ENCODE measurements at places on chromosomes 6 and 20.

DNA sequence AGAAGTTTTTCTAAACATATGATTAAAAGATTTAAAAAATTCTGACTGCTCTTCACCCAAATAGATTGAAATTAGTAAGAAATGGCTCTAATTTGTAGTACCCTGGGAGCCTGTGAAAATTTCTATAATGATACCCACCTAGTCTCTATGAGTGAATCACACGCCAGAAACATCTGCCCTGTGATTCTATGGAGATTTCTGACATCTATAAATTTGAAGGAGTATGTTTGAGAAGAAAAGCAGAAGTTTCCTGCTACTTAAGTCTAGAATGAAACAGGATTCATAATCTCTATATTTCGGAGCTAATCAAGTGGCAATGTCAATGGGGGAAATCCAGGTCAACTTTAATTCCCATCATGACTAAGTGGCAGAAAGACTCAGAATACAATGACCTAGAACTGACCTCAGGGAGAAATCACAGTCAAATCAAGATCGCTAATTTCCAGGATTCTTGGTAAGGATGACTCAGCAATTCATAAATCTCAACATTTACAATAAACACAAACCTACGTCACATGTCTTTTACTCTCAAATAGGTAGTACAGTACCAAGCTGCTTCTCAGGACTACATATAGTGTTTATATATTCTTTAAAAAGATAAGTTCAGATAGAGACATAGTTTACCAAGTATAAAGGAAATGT, 186.2 kb upstream of the TNFAIP3 start:
- no peak for DNase-seq

- DNase-seq = no peak
Observed at GRCh38 chr6:112106562-112106961, 19.2 kb downstream of the FAM229B start.

GRCh38 chr6:4916954-4917561, 86.8 kb downstream of the RPP40 start:
- no peak for DNase-seq

- DNase-seq = no peak
Observed at GRCh38 chr20:14617123-14617522, 279.7 kb upstream of the FLRT3 start.

GRCh38 chr20:62549499-62550086, 73.8 kb upstream of the GATA5 start:
- DNase-seq = no peak

DNA sequence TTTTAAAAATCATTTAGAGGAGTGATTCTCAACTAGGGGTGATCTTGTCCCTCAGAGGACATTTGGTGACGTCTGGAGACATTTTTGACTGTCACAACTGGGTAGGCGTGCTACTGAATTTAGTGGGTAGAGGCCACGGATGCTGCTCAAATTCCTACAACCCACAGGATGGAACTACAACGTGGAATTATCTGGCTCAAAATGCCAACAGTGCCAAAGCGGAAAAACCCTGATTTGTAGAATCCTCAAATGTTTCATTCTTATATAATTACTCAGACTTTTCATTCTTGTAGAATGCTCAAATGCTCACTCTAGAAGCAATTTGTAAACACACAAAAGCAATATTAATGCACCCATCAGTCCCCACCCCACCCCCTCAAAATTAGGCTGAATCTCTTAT, 229.8 kb downstream of the ZMYND8 start:
- no peak for DNase-seq

DNA sequence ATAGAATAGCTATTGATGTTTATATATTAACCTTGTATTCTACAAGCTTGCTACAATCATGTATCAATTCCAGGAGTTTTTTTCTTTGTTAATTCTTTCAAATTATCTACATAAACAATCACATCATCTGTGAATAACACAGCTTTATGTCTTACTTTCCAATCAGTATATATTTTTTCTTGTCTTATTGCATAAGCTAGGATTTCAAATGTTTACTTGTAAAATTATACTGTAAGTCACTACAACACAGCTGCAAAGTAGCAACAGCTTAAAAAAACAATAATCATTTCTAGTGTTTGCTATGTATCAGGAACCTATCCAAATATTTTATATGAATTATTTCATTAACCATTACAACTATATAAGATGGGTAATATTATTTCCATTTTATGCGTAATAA, 270.4 kb downstream of the KIF16B start:
- no peak for DNase-seq

- no peak for DNase-seq
Observed at GRCh38 chr6:55617272-55617671, 38.3 kb upstream of the HMGCLL1 start.

DNA sequence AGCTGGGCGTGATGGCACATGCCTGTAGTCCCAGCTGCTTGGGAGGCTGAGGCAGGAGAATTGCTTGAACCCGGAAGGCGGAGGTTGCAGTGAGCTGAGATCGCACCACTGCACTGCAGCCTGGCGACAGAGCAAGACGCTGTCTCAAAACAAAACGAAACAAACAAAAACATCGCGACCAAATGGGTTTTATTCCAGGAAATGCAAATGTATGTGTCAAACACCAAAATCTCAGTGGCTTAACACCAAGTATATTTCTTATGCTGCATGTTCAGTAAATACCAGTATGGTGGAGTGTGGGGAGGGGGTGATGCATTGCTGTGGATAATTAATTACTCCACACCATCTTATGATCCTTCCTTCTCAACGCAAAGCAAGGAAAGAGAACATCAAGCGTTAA, 28.1 kb downstream of the ACTR5 start:
- DNase-seq = no peak

GRCh38 chr6:107555449-107555848, 65.5 kb downstream of the SOBP start:
- DNase-seq = no peak

DNA sequence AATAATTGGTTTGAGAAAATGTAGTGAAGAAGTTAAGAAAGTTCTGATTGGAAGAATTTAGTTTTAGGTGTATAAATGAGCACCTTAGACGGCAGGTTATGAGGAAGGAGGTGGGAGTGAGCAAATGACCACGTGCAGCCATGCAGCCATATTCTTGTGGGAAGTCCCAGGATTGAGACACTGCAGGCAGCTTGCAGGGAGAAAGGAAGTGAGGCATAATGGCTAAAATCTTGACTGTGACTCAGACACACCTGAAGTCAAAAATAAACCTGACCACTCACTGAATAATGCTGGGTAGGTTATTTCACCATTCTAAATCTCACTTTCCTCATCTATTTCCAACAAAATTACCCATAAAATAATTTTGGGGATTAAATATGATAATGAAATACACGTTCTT, 16.6 kb downstream of the DSE start:
- DNase-seq = no peak

DNA sequence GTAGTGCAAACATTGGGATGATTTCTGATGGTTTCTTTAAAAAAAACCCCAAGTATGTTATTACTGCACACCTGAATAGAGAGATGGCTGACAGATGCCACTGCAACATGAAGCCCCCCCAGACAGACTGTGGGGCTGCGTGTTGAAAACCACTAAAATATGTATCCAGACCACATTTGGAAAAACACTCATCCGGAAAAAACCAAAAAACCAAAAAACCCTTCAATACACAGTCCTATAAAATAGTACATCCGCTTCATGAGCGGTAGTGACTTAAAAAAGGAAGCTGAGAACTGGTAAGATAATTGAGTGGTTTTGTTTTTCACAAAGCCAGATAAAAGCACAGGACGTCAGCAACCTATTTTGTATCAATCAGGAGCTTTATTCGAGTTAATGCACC, 47.1 kb upstream of the EDN3 start:
- no peak for DNase-seq

- no peak for DNase-seq
Observed at GRCh38 chr6:147977851-147978465, 364.7 kb upstream of the SASH1 start.

DNA sequence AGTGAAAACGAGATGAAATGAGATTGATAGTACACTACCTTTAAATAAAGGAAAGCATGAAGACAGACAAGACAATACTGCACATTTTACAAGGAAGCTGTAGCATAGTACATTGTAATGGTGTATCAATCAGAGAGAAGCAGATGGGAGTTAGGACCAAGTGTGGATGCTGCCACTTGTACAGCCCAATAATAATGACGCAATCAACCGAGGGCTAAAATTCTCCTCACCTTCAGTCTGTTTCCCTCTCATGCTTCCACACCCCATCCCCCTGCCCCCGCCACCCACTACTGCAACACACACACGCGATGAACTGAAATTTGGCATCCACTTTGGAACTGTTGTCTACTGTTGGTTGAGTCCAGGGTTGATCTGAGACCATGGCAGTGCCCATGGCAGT, 12.4 kb upstream of the HDGFL1 start:
- DNase-seq = no peak

GRCh38 chr6:108395297-108395696, 100.4 kb downstream of the AFG1L start:
- DNase-seq = no peak

DNA sequence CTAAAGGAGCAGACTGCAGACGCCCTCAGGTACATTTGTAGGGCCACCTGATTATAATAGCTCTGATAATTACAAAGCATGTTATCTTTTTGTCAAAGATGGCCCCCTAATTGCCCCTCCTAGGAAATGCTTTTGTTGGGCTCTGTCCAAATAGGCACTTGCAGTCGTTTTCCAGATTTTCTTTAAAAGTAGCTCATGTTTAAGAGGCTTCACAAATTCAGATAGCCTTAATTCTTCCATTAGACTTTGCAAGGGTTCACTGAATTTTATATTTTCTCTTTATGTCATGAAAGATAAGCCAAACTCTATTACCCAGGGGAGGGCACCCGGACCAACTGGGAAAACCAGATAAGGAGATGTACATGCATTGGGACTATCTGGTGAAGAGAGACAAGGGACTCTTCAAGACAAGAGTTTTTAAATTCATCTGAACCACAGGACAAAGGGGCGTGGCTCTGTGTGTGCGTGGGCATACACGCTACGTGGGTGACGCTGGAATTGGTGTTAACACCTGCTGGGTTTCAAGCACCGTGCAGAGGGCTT, 95.6 kb downstream of the TOX2 start:
- no peak for DNase-seq

DNA sequence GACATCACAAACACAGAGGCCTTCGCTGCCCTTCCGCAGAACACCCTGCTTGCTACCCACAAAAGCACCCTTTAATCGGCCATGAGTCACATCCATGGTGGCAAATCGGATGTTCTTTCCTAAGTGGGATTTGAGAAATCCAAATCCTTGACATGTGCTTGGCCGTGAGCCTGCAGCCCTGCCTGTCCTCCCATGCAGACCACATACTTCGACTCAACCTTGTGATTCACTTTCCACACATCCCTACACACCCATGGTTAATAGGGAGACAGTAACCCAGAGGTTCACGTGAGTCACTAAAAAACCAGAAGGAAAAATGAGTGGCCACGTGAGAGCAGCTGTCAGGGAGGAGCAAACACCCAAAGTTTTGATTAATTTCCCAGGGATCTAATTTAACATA, 19.4 kb downstream of the RAMACL start:
- no peak for DNase-seq

DNA sequence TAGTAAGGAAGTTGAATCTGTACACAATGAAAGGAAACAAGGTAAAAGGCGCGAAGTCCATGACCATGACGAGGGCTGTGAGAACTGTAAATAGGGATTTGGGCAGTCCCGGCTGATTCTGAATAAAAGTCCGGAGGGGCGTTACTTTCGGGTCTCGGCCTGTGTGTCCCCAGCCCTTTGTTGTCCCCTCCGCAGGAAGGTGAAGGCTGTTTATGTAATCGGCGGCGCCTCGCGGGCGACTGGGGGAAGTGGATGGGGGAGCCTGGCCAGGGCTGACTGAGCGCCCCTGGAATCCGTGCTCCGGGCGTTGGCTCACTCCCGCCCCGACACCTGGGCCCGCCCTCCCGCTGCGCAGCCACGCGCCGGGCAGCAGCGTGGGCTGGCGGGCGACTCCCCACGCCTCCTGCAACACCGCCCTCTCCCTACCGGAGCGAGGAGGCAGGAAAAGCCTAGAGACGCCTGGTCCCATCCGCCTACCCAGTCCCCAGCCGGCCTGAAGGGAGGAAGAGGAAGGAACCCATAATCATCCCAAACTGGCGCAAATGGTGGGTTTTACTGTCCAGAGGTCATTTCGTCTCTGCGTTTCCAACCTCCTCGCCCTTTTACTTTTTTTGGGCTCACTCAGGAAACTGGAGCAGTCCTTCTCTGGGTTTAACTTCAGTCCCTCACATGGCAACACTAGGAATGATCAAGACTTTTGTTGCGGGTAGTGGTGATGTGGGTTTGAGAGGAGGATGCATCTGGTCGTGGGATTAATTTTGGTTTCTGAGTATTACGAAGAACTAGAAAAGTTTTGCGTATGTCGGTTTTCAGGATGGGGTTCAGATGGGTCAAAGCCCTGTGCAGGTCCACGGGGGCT, 12.1 kb downstream of the TRIM31 start:
- no peak for DNase-seq

- no peak for DNase-seq
Observed at GRCh38 chr6:23608931-23609435, 517.0 kb upstream of the NRSN1 start.

DNA sequence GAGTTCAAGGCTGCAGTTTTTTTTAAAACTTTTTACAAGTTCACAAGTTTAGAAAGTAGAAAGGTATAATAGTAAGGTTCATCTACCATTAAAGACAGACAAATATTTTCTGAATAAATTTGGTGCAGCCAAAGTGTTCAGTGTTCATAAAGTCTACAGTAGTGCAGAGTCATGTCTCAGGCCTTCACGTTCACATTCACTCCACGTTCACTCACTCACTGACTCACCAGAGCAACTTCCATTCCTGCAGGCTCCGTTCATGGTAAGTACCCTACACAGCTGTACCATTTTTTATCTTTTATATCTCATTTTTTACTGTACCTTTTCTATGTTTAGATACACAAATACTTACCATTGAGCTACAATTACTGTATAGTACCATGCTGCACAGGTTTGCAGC, 67.6 kb downstream of the B4GALT5 start:
- no peak for DNase-seq

- no peak for DNase-seq
Observed at GRCh38 chr20:48739395-48740291, 88.2 kb downstream of the PREX1 start.
